Stimulated activated CD4-positive, alpha-beta T cell treated with anti-CD3 and anti-CD28 coated beads, Interleukin-4, amount 100 ng/mL, for 24 hours (primary cell): ENCODE measurements at places on chromosomes 12 and 14.

DNA sequence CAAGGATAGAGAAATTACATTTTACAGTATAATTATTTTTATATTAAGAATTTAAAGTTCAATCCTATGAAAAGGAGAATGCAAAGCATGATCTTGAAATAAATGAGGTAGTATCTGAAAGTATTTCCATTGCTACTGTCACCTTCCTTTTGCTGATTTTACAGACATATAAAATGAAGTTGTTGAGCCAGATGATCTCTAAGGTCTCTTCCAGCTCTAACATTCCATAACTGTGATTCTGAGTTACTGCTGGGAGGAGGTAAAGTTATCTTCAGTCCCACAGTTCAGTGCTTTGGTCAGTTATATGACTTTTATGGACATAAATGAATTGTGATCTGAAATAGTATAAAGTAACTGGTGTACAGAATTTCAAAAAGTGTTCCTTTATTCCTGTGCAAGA lies 52.8 kb downstream of the SLC38A6 start:
- no peak for DNase-seq

DNA sequence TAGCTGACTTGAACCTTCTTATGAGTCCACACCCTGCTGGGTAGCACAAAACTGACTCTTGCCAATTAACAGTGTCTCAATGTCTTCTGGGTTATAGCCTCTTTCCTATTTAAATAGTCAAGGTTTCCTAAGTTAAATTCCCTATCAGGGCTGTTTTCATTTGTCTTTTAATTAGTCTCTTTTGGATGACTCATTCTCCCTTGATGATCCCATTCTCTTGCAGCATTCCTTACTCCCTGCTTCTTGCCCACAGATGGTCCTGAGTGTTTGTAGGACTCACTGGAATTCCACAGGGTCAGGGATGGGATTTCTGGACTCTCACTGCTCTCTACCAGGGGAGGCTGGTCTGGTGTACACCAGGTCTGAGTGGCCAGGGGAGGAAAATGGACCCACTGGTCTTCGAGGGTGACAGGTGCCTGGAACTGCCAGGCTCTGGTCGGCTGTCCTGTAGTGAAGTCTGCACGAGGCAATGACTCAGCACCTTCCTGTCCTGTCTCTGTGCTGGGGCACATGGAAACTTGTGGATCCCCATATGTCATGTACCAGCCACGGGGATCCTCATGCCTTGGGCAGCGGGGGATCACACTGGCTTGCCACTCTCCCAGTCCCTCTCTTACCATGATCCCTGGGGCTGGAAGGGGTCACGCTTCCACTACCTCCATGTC lies 236.5 kb upstream of the PELI2 start:
- DNase-seq: no peak

GRCh38 chr12:48882315-48882687 lies 16.6 kb upstream of the RND1 start:
- DNase-seq: no peak

DNA sequence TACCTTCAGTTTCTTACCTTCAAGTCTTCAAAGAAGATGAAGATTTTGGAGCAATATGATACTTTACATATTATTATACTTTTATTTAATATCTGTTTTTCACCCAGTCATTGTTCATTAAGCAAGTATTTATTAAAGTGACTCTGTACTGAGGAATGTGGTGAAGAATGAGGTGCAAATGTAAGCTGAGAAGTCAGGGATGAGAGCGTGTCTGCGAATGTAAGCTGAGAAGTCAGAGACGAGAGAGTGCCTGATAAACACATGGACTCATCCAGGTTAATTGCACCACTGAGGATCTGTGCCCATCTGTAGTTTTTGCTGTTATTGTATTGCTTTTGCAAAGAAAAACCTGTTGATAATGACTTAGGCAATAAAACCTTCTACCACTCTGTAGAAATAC lies 211.9 kb upstream of the FAR2 start:
- DNase-seq: no peak

- no peak for DNase-seq
Observed at GRCh38 chr14:51331486-51332367, 91.7 kb downstream of the TMX1 start.

- no peak for DNase-seq
Observed at GRCh38 chr14:67955261-67955660, 135.7 kb downstream of the RAD51B start.

DNA sequence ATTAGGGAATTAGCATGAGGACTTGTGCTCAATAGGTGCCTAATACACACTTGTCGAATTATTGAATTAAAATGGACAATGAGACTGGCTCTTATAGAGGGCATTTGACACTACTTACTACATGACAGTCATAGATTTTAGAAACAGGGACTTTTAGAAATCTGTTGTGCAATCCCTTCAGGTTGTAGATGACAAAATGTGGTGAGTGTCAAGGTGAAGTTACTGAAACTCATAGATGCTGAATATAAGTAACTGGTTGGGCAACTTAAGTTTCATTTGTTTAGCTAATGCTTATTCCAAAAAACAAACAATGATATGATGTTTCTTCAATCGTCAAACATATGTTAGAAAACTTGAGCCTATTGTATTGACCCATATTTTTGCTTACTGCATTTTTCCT lies 12.9 kb upstream of the PEX5 start:
- DNase-seq: no peak

DNA sequence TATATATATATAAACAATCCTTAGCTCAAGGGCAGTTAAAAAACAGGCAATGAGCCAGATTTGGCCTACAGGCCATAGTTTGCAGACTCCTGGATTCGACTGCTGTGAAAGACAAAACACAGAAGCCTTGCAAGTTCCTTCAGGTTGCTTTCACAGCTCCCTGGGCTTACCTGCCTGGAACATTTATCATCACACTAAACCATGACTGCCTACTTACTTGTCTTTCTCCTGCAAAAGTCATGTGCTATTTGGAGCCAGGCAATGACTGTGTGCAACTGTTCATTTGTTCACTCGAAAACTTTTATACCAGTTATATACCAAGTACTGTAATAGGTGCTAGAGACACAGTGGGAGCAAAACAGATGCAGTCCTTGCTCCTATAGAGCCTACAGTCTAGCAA lies 2.2 kb upstream of the RPS6KA5 start:
- DNase-seq: no peak

- no peak for DNase-seq
Observed at GRCh38 chr14:61398221-61398620, 76.8 kb downstream of the PRKCH start.

DNA sequence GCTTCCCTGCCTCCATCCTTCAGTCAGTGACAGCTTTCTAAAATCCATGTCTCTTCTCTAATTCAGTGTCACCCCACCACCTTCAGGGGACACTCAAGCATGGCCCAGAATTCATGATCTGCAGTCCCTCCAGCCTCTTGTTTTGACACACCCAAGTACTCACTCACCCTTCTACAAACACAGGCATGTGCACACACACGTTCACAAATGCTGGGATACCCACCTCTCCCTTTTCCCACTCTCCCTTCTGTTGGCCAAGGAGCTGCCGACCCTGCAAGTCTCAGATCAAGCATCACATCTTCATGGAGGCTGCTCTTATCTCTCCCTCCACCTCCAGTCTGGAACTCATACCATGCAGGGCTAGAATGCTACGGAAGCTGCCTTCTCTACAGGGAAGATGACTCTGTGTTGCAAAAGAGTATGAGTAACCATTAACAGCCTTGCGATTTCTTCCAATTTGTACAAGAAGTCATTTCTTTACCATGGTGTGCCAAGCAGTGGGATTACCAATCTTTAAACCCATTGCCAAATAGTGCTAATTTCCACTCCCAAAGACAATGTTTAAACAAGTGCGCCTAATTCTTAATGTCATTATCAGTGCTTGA lies 196.1 kb downstream of the BCL11B start:
- DNase-seq: no peak

GRCh38 chr12:97276661-97277429 lies 185.8 kb upstream of the RMST start:
- no peak for DNase-seq

DNA sequence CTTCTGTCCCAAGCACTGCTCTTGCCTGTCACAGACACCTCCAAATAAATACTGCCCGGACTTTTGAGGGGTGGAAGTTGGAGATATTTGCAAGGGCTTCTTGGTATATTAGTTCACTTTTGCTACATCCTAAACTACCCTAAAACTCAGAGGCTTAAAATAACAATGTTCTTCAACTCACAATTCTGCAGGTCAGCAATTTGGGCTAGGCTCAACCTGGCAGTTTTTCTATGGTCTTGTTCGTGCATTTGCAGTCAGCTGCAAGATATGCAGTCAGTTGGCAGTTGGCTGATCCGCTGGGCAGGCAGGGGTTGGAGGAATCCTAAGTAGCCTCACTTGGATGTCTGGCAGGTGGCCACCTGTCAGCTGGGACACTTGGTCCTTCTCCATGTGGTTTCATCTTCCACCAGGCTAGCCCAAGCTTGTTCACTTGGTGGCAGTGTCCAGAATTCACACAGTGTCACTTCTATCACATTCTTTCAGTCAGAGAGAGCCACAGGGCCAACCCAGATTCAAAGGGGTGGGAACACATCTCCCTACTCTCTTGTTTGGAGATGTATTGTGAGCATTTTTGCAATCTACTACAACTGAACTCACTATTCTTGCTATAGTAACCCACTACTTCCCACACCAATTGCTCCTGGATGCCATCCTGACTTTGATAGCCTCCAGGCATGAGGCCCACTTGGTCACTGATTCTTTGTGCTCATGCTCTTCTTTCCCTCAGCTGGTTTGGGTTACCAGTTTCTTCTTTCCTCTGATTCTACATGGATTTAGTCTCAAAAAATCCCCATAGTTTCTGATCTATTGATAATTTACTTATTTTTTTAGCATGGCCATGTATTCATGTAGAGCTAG lies 27.8 kb upstream of the CAPRIN2 start:
- DNase-seq: no peak

DNA sequence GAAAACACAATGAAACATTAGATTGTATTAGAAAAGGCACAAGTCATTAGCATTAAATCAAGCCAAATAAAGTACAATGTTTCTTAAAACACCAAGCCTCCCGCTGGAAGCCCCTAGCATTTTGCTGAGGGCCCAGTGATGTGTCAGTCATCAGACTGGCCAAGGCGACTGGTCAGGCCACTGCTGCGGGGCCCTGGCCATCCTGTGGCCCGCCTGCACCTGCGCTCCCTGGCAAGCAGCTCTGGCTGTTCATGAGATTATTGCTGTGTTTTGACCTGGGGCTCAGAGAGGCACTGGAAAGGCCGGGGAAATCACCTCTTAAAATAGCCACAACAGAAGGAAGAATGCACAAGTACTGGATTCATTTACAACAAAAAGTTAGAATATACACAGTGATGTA lies 24.2 kb upstream of the AMN start:
- no peak for DNase-seq

DNA sequence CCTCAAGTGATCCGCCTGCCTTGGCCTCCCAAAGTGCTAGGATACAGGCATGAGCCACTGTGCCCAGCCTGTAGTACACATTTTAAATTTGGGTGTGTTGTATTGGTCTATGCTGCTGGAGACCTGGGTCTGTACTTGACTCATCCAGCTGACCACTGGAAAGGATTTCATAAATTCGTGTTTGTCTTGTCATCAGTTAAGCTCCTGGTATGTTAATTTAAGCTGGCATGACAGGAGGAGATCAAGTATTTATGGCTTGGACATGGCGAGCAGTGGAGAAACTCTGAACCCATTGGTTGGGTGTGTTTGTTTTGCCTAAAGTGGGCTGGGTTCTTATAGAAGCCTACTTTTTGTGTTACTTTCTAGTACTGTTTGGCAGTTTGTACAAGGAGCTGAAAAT lies 24.2 kb downstream of the YY1 start:
- no peak for DNase-seq

DNA sequence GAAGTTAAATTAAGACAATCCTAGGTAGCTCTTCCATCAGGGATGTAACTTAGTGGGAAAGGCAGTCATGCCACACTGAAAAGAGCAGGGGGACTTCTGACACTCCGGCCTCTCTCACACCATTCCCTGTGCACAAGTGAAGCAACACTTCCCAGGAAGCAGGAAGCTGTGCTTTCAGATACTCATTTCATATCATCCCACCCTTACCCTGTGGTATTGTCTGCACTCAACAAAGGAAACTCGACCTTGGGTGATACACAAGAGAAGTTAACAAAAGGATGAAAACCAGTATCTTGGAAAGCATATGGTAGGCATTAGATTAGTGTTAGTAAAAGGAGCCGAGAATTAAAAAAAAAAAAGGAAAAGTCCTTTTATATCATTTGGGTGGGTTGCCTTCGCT lies 61.3 kb upstream of the MDM1 start:
- no peak for DNase-seq

- DNase-seq: no peak
Observed at GRCh38 chr12:1872001-1872400, 46.5 kb downstream of the CACNA2D4 start.

- DNase-seq: no peak
Observed at GRCh38 chr12:103011974-103012763, 54.7 kb downstream of the ASCL1 start.
